ENCODE measurements at places on chromosomes 13 and 19.

- no peak for DNase-seq
These were observed 7.7 kb upstream of the LGALS7 start for GRCh38 chr19:38781058-38781457.

DNA sequence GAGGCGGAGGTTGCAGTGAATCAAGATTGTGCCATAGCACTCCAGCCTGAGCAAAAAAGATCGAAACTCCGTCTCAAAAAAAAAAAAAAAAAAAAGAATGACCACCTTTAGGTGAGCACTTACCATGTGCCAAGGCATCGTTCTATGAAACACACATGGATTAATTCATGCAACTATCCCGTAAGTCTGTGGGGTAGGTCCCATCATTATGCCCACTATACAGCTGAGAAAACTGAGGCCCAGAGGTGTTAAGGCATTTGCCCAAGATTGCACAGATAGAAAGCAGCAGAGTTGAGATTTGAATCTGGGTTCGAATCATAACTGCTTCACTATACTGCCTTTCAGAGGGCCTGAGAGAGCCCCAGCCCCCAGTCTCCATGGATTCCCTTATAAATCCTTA is 2.3 kb downstream of the GMFG start:
- no peak for DNase-seq

DNA sequence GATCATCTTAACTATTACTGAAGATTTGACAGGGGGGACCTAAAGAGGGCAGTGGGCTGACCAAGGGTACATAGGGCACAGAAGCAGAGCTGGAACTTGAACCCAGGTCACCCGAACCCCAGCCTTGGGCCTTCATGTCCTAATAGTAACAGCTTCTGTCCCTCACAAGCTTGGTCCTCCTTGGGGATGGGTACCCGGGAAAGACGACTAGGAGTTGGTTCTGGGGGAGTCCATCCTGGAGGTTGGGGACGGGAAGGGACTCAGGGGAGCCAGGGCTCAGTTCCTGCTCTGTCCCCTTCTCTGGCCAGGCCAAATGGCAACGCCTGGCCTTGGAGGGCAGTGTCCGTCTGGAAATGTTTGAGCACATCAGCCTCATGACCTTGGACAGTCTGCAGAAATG is 39.6 kb upstream of the CYP4F8 start:
- no peak for DNase-seq

- no peak for DNase-seq
These were observed 5.1 kb downstream of the REEP6 start for GRCh38 chr19:1495799-1496713.

GRCh38 chr19:4369109-4369887 is 25.9 kb downstream of the MPND start:
- DNase-seq, result no peak

GRCh38 chr19:926589-927350 is 935 bp downstream of the ARID3A start:
- no peak for DNase-seq

DNA sequence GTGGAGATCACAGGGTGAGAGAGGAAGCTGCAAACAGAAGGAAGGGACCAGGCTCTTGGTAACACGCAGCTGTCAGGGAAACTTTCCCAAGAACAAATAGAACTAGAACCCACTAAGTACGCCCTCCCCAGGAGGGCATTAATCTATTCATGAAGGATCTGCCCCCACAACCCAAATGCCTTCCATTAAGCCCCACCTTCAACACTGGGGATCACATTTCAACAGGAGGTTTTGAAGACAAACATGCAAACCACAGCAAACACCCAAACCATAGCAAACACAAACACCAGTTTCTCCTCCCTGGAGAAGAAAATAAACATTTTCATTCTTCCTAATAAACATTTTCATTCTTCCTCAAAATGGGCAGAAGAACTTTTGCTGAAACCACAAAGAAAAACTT is 329.6 kb downstream of the EFNB2 start:
- DNase-seq, result no peak

GRCh38 chr13:26604784-26605545 is 47.5 kb downstream of the WASF3 start:
- no peak for DNase-seq

DNA sequence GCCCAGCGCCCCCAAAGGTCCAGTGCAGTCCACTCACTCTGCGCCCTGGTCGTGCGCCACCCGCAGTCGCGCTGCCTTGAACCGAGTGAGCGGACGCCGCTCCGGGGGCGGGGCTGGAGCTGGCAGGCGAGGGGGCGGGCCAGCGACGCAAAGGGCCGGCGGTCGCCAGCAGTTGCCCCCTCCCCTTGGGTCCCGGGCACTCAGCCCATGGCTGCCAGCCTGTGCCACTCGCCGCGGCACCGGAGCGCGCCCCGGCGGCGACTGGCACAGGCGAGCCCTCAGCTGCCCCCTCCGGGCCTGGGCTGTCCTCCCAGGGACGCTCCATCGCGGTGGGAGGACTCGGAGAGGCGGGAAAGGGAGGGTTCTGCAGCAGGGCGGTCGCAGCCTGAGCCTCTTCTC is at the start of gene S1PR5:
S1PR5 (minus strand) TSS at position 87 of the 399 bp plus-strand sequence. CDS start 2,436 bp downstream, outside the sequence.
- no peak for DNase-seq

DNA sequence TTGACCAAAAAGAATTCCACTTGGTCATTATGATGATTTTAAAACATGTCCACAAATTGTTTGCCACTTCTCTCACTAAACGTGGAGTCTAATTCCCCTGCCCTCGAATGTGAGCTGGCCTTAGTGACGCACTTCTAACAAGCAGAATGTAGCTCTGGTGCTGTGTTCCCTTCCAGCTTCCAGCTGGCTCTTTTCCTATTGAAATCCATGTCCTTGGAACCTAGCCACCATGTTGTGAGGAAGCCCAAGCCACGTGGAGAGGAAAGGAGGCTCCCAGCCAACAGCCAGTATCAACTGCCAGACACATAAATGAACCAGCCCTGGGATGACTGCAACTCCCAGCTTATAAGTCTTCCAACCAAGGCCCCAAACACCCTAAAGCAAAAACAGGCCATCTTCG is 23.6 kb upstream of the CEBPA start:
- no peak for DNase-seq

DNA sequence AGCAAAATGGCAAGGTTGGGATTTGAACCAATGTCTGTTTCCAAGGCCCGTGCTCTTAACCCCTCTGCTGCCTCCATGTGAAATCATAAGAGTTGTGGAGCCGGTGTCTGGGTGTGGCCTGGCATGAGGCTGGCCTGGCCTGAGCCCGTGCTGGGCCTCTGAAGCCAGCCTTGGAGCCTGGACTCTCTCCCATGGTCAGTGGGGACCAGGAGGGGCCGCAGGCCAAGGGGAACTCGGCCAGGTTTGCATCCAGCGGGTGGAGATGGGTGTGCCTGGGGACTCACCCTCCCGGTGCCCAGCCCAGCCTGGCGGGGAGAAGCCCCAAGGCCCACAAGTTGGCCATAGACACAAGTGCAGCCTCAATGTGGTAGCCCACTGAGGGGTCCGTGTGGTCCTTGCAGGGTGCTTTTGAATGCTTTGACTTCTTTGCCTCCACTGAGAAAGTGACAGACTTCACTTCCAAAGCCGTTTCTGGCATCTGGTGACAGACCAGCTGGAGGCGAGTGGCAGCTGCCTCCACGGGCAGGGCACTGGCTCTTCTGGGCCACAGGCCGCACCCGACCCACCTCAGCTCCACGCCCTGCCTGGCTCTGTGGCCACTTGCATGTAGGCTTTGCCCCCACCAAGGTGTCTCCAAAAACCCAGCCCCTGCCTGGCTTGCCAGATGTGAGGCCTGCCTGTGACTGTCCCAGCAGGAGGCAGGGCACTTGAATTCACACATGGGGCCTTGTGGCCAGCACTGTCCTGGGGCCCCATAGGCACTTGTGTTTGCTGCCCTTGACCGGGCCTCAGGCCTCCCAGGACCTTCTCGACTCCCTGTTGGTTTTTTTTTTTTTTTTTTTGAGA is 26.2 kb upstream of the NCCRP1 start:
- DNase-seq, result no peak

DNA sequence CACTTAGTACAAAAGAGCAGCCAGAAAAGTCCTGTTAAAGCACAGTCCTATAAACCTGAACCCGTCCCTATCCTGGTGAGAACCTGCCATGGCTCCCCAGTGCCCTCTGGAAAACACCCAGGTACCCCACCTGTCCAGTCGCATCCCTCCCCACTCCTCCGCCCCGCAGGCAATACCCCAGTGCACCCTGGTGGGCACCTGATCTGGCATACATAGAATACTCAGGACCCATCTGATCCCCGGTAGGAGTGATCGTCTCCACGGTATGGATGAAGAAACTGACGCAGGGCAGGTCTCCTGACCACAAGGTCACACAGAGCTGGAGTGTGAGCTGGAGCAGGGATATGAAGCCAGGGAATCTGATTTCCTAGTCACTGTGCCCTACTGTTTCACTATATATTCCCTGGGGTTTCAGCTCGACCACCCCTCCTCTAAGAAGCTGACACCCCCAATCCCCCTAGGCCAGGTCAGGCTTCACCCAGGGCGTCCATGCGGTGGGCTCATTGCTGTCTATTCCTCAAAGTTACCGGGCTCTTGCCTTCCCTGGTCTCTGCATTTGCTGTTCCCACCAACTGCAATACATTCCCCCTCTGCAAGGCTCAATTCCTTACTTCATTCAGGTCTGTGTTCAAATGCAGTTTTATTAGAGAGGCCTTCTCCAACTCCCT is 12.6 kb downstream of the FBXO46 start:
- no peak for DNase-seq

- DNase-seq, result no peak
These were observed 12.3 kb downstream of the TTYH1 start for GRCh38 chr19:54427586-54427985.

GRCh38 chr19:46719629-46720502 is 3.0 kb upstream of the PRKD2 start:
- no peak for DNase-seq

GRCh38 chr19:7831452-7831851 is 1.4 kb downstream of the EVI5L start:
- no peak for DNase-seq

DNA sequence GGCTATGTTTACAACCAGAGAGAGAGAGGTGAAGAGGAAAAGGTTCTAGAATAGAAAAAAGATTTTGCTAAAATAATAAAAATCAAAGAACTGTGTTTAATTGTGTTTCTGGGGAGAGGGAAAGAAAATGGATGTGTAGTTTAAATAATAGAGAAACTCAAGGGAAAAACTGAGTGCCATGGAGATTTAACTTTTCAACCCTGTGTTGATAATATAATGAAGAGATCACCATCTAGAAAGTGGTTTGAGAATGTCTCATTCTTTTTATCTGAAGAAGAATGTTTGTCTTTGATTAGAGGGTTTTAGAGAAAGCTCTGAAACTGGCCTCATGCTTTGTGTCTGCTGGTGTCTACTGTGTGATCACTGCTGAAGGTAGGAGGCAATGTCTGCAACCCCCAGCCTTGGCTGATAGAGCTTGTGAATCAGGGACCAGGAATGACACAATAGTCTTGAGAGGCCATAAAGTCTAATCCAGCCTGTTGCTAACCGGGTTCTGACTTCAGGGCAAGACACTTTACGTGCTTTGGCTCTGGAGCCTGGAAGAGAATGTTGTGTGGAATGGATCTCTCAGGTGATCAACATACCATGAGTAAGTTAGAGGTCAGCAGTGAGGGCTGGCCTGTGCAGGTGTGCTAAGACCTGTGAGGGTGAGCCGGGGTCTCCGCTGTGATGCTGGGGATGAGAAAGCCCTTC is 5.4 kb downstream of the COL4A2 start:
- no peak for DNase-seq

GRCh38 chr13:37277435-37278144 is 172.1 kb upstream of the CSNK1A1L start:
- no peak for DNase-seq

DNA sequence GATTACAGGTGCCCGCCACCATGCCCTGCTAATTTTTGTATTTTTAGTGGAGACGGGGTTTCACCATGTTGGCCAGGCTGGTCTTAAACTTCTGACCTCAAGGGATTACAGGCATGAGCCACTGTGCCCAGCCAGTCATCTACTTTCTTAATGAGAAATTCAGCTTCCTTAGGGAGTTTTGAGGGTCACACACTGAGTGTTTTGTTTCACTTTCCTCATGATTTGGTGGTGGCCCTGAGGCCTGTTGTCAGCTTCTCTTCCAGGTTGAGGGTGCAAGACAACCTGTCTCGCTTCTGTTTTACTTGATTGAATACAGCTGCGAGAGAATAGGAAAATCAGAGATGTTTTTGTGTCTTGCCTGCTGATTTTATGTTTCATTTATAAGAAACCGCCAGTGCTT is 9.9 kb downstream of the FRY start:
- no peak for DNase-seq

DNA sequence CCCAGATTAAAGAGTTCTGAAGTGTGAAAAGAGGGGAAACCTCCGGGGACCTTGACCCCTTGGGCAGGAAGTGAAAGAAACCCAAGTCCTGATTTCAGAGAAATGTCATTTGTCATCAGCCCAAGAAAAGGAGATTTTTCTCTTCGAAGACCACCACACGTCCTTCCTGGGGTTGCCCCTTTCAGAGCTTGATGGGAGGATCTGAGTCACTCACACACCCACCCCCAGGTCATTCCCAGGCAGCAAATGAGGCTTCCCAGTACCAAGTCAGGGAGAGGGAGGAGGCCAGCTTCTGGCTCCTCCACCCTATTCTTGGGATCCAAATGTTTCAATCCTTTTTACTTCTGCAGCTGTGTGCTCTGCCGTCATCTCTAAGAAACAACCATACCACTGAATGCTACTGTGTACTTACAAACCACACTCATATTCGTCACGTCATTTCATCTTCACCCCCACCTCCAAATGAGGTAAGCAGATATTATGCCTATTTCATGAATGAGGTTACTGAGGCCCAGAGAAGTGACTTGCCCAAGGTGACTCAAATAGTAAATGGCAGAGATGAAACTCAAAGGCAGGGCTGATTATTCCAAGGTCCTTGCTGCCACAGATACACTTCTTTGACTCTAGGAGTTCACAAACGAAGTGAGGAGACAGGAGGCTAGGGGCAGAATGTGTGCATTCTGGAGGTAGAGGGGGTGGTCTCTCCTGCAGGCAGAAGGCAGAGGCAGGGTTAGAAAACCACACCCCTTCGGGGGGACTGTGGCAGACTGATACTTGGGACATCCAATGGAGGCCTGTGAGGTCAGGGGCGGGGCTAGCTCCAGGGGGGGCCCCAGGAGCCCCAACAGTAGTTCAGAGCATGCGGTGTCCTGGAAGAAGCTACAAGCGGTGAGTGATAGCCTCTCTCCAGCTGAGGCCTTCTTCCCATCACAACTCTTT is 5.0 kb upstream of the KMT2B start:
- no peak for DNase-seq

- DNase-seq, result no peak
These were observed 94.6 kb downstream of the CRYL1 start for GRCh38 chr13:20431080-20431479.

GRCh38 chr13:24147570-24147963 is 13.0 kb upstream of the SPATA13 start:
- no peak for DNase-seq

- no peak for DNase-seq
These were observed 62.3 kb downstream of the ZNF627 start for GRCh38 chr19:11659612-11660011.
